ENCODE measurements at places on chromosomes 5 and 9. TPM values are rescaled to one million over a fixed set of nuclear protein-coding genes. Genes with fewer than 3 reads are reported as not detected.

The CCNI2 gene
- 8.3 TPM for total RNA-seq

The SUSD1 gene
- total RNA-seq = 17.9 TPM

The PARP8 gene
- 78.5 TPM for total RNA-seq

- DNase-seq = no peak
- H3K27ac ChIP-seq = no peak overlapping the region
Observed at GRCh38 chr9:6938447-6938846, 180.7 kb downstream of the KDM4C start.

The LCN12 gene
- 1.7 TPM for total RNA-seq

The WDR38 gene
- not detected for total RNA-seq

DNA sequence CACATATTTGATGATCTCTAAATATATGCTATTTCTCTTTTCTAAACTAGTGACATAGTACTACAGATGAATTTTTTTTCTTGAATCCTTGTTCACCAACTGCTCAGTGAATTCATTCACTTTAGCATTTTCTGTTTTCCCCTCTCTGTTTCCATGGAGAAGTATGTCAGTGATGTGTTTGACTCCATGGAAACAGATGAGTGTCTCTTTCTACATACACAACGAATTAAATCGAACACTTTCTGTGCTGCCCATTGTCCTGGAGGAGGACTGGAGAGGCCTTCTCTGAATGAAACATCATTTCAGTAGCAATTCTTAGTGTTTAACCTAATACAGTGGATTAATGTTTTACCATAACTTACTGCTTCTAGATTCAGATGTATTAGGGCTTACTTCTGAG is 9.5 kb downstream of the INVS start:
- no peak for DNase-seq
- no peak overlapping the region for H3K27ac ChIP-seq
- no peaks in the 10 kb centered on the region for H3K27me3 ChIP-seq
- peaks cover 14% of the 10 kb centered on the region for H3K36me3 ChIP-seq
- H3K4me3 ChIP-seq = no peak overlapping the region

GRCh38 chr9:128100581-128100980 is 26.9 kb downstream of the PTGES2 start:
- no peak overlapping the region for H3K4me3 ChIP-seq
- H3K4me1 ChIP-seq = peaks cover 66% of the 10 kb centered on the region
- peak overlapping the region; percentile 39 for H3K27ac ChIP-seq
- no peak for DNase-seq

The SMAD5 gene
- total RNA-seq = 19.5 TPM

DNA sequence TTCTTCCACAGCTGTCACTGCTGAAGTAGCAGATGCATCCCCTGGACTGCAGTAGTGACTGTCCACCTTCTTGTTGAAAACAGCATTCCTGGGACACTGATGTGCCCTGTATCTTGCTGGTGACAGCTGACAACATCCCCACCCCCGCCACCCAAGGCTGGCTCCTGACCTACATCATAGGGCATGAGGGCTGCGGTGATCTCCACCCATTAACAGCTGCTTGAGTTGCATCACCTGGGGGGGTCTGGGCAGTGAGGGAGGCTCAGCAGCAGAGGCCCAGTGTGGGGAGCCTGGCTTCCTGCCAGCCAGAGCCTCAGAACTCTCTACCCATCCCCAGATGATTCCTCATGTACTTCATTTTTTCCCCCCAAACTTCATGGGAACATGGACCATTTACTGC is 4.1 kb downstream of the PRUNE2 start:
- H3K27ac ChIP-seq = no peak overlapping the region
- H3K27me3 ChIP-seq = peaks cover 33% of the 10 kb centered on the region
- no peak for DNase-seq
- H3K4me3 ChIP-seq = no peak overlapping the region
- no peaks in the 10 kb centered on the region for H3K36me3 ChIP-seq

The DIMT1 gene
- total RNA-seq = 28.8 TPM

- no peak overlapping the region for H3K4me3 ChIP-seq
- H3K36me3 ChIP-seq = no peaks in the 10 kb centered on the region
- DNase-seq = no peak
- H3K4me1 ChIP-seq = no peaks in the 10 kb centered on the region
Observed at GRCh38 chr9:95077053-95077765, 240.3 kb downstream of the FANCC start.

The DNAJC25 gene
- total RNA-seq = 4.2 TPM

Measured in activated CD8-positive, alpha-beta T cell treated with anti-CD3 and anti-CD28 coated beads, Interleukin-2, amount 10 ng/mL, durations not matched to agents 7 days and 5 days (primary cell).